ENCODE measurements at places on chromosomes 7 and 10.

- no peak for DNase-seq
These were observed 1.1 kb upstream of the RABGEF1 start for GRCh38 chr7:66739477-66739876.

DNA sequence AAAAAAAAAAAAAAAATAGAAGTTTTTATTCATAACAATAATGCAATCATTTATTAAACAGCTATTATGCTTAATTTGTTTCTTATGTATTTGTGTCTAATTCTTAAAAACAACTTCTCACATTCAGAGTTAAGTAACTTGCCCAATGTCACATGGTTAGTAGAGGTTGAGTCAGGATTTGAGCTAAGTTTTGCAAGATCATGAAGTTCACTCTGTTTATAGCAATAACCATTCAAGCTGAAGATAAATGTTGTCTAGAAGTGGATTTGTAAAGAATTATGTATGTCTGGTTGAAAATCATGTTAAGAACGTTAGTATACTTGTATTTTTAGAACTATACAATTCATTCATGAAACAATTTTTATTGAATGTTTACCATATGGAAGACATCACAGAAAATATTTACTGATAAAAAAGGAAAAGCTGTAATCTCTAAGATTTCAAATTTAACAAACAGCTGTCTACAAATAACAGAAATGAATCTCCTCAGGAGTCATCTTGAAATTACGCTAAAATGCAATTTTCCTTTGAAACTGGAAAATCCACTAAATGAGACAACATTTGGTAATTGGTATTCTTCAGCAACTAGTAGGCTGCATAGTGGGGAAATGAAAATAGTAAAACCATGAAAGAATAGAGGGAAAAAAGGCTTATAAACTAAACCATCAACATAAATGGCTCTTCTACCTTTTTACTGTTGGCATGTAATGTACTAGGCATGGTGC, 70.5 kb upstream of the AHR start:
- DNase-seq = no peak

DNA sequence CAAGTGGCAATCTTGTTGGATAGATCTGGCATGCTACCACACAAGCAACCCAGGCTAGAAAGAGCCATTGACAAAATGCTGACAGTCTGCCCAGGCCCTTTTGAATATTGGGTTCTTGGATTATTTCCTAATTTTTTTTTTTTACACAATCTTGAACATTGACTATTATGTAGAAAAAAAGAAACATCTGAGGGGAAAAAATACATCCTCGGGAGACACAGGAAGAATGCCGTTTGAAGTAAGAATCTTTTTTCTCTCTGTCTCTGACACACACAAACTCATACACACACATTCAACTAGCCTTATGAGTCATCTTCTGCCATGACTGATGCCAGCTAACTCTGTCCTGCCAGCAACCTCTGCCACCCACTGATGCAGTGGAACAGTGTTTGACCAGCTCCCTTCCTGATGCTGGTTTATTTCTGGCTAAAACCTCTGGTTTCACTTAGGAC, 47.2 kb downstream of the SORBS1 start:
- no peak for DNase-seq

GRCh38 chr7:111855161-111855841, 293.0 kb upstream of the IMMP2L start:
- no peak for DNase-seq

DNA sequence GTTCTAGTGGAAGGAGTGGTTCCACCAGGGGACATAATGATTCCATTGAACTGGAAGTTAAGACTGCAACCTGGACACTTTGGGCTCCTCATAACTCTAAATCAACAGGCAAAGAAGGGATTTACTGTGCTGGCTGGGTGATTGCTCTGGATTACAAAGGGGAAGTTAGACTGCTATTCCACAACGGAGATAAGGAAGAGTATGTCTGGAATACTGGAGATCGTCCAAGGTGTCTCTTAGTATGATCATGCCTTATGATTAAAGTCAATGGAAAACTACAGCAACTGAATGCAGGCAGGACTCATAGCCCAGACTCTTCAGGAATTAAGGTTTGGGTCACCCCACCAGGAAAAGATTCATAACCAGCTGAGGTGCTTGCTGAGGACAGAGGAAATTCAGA, 310.6 kb upstream of the MGMT start:
- DNase-seq = no peak

Data from central memory CD4-positive, alpha-beta T cell (primary cell).